Cortex of kidney (tissue), 1 donor: ENCODE measurements at places on chromosomes 2 and 18.

- no peak for DNase-seq
These were observed 63.3 kb upstream of the TMEM182 start for GRCh38 chr2:102698369-102699111.

DNA sequence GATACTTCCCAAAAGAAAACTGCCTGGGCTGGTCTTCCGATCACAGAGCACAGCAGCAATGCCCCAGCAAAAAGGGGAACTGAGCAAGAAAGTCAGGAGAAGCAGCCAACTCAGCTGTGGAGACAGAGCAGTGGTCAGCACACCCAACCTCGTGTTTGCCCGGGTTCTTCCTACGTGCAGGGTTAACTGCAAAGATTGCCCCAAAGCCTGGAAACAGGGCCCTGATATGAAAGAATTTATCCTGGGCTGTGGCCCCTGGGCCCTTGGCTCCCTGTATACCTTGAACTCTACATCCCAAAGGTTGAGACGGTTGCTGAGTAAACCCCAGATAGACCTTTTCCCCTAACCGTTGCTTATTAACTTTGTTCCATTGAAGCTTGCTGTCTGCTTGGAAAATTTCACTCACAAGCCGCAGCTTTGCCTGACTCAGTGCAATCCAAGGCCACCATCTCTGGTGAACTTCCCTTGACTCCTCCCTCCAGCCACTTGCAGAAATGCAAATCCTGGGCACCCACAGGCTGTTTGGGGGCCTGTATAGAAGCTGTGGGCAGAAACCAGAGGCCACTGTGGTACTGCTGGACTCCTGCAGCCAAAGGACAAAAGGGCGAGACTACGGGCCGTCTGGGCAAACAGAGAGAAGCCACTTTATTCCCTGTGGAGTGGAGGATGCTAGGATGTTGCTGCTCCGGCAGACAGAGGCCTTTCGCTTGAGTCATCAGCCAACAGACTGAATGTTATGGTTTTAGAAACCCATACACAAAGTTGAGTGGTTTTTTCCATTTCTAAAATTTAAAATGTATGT is 18.2 kb downstream of the NRP2 start:
- DNase-seq: no peak

DNA sequence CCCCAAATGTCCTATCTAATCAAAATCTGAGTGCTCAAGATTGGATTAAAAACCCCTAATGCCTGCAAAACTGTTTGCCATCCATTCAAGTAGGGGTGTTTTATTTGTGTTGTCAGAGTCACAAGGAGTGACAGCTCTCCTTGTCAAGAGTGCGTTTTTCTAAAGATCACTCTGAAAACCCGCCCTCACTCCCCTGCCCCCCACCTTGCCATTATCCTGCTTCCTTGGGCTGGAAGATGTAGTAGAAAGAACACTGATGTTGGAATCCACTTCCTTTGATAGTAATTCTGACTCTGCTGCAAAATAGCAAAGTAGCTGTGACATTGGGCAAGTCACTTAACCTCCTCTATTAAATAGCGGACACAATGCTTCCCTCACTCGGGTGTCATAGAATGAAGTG is 155.6 kb downstream of the TSN start:
- no peak for DNase-seq

- DNase-seq: no peak
These were observed at the start of gene DHRS9 for GRCh38 chr2:169069341-169069740. DHRS9 (plus strand) TSS chr2:169069563; CDS start chr2:169081582, 12,019 bp downstream.

- DNase-seq: no peak
These were observed 25.7 kb downstream of the DIS3L2 start for GRCh38 chr2:231987124-231987727.
